ENCODE measurements at places on chromosomes 7 and 10.

GRCh38 chr7:2495418-2496299, 19.5 kb upstream of the GRIFIN start:
- DNase-seq: no peak

GRCh38 chr7:135924302-135924701, 52.9 kb downstream of the MTPN start:
- DNase-seq: no peak

- DNase-seq: no peak
Observed at GRCh38 chr7:27553273-27553672, 109.4 kb downstream of the HIBADH start.

DNA sequence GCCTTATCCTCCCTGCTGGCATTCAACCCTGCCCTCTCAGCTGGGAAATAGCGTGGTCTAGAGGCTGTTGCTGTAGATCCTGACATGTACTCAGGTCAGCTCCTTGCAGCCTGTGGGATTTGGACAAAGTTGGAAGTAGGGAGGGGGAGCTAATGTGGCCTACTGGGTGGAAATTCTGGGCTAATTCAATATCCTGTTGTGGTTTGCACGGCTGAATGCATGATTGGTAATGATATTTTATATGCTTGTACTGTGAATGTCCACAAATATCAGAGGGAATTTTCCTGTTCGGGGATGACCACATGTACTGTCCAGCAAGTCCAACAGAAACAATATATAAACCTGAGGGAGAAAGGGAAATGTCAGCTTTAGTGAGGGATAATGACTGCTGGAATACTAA, 22.1 kb upstream of the NPVF start:
- no peak for DNase-seq

GRCh38 chr7:26280097-26280496, 11.6 kb upstream of the SNX10 start:
- no peak for DNase-seq

DNA sequence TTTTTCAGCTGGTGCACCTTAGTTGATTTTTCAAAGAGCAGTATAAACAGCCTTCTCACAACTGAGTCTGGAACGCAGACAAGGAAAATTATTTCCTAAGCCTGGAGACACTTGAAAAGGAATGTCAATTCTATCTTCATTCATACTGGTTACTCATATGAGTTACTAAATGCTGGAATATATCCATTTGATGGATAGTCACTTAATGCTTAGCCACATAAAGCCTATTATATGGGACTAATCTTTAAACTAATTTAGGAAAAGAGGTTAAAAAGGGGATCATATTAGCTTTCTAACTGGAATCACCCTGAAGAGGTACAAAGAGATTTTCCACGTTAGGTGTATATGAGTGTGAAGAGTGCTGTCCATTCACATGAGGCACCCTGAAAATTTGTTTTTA, 1.7 kb upstream of the HOXA4 start:
- DNase-seq: no peak
